Stimulated activated CD4-positive, alpha-beta T cell treated with anti-CD3 and anti-CD28 coated beads, Interleukin-12 subunit alpha, Interleukin-12 subunit beta, amount 100 ng/mL, for 4 hours (primary cell): ENCODE measurements at places on chromosomes 16 and 17.

- no peak for DNase-seq
These were observed 17.4 kb upstream of the PSMD11 start for GRCh38 chr17:32426894-32427293.

- no peak for DNase-seq
These were observed 73.6 kb downstream of the KLHDC4 start for GRCh38 chr16:87692176-87692575.

- DNase-seq: no peak
These were observed 24.9 kb downstream of the MPP3 start for GRCh38 chr17:43808076-43808475.

GRCh38 chr16:57060323-57061083 is 31.9 kb upstream of the CPNE2 start:
- no peak for DNase-seq

DNA sequence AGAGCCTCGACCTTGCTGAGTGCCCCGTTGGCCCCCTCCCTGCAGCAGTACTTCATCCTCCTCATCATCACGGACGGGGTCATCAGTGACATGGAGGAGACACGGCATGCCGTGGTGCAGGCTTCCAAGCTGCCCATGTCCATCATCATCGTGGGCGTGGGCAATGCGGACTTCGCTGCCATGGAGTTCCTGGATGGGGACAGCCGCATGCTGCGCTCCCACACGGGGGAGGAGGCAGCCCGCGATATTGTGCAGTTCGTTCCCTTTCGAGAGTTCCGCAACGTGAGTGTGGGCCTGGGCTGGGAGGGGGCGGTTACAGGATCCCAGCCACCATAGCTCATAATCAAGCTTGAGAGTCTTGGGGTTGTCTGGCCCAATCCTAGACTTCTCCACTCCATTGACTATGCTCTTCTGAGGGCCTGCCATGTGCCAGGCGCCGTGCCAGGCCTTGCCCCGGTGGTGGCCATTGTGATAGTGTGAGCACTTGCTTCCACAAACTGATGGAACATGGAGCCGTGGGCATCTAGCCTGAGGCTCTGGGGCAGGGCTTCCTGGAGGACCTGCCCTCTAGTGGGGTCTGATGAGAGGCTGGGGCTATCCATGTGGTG is 39.7 kb downstream of the PSME3IP1 start:
- no peak for DNase-seq

DNA sequence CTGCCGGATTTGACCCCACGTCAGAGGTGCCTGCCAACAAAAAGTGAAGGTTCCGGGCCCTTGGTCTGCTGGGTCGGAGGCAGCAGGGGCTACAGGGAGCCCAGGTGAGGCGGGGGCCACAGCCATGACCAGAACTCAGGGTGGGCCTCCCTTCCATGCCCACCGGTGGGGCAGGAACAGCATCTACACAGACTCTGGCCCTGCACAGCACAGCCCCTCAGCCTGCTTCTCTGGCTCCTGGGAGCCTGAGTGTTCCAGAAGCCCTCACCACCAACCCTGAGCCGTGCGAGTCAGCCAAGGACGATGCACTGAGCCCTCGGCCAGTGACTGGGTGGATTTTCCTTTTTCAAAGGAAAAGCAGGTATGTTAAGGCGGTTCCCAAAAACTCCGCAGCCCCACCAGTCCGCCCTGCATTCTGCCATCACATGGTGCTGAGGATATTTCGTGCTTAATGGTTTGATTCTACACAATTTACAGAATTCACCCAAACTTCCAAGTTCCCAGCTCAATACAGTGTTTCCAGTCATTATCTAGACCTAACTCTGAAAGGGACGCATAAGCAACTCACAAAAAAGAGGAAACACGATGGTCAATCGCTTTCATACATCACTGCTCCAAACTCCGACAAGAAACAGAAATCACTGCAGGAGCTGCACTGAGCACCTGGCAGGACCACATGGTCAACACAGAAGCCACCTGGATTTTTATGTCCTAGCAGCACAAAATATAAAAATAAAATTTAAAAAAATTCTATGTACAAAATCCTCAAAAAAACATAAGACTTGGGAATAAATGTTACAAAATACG is 19.4 kb upstream of the C16orf95 start:
- no peak for DNase-seq

GRCh38 chr16:14140923-14141322 is 69.8 kb downstream of the MRTFB start:
- DNase-seq: no peak
